Stimulated activated CD8-positive, alpha-beta memory T cell treated with anti-CD3 and anti-CD28 coated beads, Interleukin-15, amount 100 ng/mL, for 24 hours (primary cell): ENCODE measurements at places on chromosomes 7 and 10.

DNA sequence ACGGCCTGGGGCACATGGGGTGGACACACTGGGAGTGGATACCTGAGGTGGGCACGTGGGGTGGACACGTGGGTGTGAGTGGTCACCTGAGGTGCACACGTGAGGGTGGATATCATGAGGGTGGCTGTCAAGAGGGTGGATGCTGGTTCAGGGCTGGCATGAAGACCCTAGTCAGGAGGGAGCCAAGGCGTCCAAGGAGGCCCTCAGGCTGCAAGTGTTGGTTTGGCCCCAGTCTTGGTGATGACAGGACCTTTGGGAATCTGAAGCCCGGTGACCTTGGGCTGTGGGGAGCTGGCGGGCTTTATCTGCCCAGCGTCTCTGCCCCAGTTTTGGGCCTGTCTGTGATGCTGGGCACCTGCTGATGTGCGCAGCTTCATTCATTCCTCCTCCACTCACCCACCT, 24.9 kb upstream of the PFKFB3 start:
- DNase-seq: no peak

- DNase-seq: no peak
Measured at GRCh38 chr7:157861031-157861491, 524.3 kb downstream of the DNAJB6 start.

DNA sequence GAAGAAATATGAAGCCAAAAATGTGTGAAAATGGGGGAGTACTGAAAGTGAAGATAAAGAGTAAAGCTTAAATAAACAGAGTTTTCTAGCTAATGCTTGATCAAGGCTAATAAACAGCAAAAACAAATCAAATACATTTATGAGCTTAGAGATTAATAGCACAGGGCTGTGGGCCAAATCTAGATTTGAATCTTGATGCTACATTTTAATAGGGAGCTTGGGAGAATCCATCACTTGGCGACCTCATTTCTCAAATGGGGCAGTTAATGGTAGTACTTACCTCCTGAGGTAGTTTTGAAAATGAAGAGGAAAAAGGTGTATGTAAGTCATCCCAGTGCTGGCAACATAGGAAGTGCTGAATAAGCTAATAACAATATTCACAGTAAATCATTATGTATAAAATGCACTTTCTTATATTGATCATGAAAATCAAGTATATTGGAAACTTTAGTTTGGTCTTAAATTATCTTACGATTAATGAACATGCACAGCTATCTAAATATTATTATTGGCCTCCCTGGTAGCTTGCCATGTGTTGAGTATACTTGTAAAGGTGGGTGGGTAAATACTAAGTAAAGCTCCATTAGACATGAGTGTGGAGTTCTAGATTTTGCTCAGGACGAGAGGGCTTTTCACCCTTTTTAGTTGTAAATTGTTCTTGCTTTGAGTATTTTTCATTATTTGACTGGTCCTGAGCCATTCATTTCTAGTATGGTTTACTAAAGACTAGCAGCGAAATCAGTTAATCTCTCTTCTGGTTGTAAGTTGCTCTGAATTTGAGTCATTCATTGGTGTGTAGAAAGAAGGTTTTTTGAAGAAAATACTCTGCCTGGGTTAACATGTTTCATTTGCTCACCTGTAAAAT, 5.1 kb downstream of the BICC1 start:
- no peak for DNase-seq

GRCh38 chr7:131753620-131754222, 197.3 kb upstream of the PODXL start:
- DNase-seq: no peak

- no peak for DNase-seq
Measured at GRCh38 chr7:50531401-50531911, 33.7 kb downstream of the DDC start.

DNA sequence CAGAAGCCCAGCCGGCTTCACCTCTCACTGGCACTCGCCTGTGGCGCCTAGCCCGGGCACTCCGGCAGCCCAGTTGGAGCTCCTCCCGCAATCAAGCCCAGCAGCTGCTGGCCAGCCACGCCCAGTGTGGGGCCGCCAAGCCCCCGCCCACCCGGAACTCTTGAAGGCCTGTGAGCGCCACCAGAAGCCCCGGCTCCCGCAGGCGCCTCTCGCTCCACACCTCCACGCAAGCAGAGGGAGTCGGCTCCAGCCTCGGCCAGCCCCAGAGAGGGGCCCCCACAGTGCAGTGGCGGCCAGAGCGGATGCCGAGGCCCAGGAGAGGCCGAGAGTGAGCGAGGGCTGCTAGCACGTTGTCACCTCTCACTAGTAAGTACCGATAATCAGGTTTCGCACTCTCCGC, 240.7 kb downstream of the TFEC start:
- no peak for DNase-seq

DNA sequence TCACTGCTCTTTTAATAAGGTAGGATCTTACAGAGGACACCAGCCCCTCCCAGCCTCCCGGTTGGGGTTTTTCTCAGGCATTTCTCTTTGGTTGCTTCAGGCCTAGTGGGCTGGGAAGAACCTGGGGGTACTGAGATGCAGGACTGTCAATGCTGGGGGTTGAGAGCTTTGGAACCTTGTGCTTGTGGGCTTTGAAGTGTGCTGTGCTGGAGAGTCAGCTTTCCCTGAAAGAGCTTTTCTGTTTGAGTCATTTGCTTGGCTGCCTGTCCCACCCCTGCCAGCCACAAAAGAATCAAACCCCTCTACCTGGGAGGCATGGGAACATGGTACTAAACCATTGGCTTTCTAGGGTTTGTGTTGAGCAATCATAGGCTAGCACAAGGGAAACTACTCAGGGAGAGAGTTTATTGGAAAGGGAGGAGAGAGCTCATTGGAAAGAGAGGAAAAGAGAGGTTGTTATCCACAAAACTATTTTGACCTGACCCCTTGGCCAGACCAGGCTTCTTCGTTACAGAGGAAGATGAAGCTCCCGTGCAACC, 1.4 kb downstream of the SCD start:
- DNase-seq: no peak

GRCh38 chr7:136139417-136139816, 162.3 kb upstream of the MTPN start:
- DNase-seq: no peak

- no peak for DNase-seq
Measured at GRCh38 chr10:4067531-4067930, 282.5 kb upstream of the KLF6 start.

- no peak for DNase-seq
Measured at GRCh38 chr7:158810846-158811245, 18.5 kb downstream of the ESYT2 start.

GRCh38 chr10:75356484-75356883, 45.1 kb downstream of the ZNF503 start:
- DNase-seq: no peak

DNA sequence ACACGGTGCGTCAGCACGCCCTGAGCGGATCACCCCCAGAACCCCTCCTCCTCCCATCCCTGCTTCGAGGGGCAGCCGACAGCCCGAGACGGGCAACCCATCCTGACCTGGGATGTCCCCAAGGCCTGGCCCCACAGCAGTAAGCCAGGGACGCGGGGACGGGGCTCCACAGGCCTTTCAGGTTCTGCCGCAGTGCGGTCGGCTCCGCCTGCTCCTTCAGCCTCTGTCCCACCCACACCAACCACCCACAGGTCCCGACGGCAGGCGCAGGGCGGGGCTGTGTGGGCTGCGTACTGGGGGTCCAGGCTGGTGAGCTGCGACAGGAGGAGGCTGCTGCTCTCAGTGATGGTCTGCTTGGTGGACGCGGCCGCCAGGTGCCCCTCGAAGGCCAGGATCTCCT, 16.7 kb downstream of the INTS1 start:
- no peak for DNase-seq

GRCh38 chr10:15120523-15120922, 23.4 kb downstream of the RPP38 start:
- DNase-seq: no peak

DNA sequence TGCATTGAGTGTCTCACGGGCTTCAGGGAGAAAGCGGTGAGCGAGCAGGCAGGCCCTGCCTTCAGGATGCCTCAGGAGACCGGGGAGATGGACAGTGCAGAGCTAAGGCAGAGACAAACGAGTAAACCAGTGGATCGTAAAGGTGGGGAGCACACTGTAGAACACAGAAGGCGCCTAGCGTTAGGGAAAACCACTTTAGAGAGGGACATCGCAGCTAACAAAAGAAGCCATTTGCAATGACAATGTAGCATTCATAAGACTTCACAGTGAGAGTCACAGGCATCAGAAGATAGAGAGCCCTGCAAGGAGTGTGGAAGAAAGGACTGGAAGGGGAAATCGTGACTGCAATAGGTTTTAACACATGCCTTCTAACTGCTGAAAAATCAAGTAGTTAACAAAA, 54.9 kb upstream of the TMEM273 start:
- no peak for DNase-seq

- no peak for DNase-seq
Measured at GRCh38 chr7:45126201-45126600, 14.7 kb upstream of the TBRG4 start.

DNA sequence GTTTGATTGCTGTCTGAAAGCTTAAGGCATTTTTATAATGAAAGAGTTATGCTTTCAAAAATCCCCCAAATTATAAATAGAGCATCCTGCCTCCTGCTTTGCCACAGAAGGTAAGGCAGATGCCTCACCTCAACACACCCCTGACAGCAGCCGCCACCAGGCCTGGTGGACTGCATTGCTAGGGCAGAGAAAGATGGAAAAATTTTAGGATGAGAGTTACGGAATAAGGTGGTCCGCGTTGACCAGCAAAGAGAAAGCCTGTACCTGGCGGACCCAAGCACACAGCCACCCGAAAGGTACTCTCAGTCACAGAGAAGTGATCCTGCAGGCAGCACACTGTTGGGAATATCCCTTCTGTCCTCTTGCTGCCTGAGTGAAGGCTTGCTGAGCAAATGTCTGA, 360.4 kb upstream of the SHH start:
- no peak for DNase-seq

DNA sequence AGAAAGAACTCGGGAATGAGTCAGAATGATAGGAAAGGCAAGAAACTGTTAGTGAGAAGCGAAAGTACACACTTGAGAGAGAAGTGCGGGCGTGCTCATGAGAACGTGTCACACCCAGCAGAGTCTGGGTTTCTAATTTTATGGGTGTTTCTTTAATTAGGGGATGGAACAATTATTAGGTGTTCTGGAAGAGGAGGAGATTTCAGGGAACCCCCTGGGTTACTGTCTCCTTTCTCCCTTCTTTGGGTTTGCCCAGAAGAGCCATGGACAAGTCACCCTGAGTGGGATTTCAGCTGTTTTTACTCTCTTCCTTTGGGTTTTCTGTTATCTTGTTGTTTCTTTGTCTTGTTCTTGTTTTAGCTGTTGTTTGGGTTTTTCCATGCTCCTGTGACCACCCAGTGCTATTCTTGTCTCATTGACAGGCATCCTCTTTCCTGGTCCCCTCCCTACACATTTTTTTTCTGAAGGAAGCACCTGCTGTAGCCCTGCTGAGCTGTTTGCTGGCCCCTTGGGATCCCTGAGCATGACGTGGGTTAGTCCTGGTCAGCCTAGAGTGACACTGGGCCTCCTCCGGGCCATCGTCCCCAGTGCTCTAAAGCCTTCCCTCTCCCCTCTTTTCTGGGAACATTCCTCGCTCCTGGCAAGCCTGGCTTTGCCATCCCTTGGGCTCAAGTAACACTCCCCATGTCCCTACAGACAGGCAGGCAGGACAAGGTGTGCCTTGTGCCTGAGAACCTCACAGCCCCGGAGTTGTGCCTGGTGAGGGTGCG, 3.5 kb downstream of the SH2D4B start:
- no peak for DNase-seq

DNA sequence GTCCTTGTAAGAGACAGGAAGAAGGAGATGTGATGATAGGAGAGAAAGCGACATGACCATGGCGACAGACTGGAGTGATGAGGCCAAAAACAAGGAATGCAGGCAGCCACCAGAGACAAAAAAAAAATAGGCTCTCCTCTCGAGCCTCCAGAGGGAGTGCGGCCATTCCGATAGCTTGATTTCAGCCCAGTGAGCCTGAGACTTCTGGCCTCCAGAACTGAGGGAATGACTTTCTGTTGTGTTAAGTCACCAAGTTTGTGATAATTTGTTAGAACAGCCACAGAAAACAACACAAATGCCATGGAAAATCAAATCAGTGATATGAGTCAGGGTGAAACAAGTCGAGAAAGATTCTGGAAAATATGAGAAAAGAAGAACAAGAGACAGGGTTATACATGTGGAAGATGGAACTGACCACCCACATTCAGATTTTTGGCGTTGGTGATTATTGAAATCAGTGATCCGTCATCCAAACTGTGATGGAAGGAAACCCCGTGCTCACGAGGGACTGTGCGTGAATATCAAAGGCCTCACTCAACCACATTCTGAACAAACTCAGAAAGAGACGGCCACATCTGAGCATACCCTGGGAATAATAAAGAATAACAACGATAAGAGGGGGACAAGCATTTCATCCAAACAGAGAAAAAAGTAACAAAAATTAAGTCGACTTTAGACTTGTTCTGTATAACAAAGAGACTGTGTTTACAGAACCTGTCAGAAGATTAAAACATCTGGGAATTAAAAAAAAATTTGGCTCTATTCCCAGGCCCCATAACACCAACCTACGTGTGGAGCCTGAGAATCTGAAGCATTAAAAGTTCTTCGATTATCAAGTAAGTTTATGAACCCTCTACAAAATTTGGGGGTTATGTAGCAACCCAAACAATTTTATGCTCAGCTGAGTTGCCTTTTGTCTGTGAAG, 72.1 kb downstream of the EEPD1 start:
- no peak for DNase-seq

DNA sequence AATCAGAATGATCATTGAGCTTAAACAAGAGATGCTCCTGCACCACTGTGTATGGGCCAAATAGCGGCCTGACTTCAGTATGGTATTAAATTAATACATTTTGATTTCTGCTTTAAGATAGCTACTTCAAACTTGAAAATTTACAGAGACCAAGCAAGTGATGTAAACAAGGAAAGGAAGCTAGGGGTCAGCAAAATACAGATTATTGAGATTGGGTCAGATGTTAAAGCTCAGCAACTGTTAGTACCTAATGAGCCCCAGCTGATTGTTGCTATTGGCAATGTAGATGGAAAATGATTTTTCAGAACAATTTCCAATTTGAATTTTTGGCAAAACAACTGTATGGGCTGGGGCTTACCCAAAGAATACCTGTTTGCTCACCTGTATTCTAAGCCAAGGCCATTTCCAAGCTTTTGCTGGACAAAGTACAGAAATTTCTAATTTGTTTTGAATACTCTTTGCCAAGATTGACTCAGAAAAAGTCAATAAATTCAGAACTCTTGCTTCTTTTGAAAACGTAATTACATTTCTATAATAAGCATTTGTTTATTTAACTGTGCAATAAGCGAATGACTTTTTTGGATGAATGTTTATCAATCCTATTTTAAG, 23.0 kb upstream of the DLD start:
- no peak for DNase-seq

GRCh38 chr10:94235461-94235860, 127.3 kb downstream of the NOC3L start:
- no peak for DNase-seq

DNA sequence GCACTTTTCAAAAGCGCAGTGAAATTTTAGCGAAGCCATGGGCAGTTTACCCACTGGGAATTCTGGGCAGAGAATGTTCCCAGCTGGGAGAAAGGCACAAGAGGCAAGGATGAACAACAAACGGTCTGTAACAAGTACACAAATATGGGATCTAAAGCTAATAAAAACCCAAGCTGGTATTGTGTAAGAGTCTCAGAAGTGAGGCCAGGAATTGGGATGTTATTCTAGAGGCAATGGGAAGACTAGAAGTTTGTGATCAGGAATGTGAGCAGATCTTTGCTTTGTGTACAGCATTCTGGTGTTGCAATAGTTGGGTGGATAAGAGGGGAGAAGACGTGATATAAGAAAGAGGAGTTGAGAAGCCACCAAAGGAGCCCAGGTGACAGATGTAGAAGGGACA, 15.0 kb downstream of the FZD9 start:
- DNase-seq: no peak

GRCh38 chr7:134140889-134141867, 14.0 kb downstream of the LRGUK start:
- DNase-seq: no peak

- no peak for DNase-seq
Measured at GRCh38 chr7:127792528-127793342, 140.7 kb downstream of the SND1 start.
